Left renal cortex interstitium (tissue), 4 donors: ENCODE measurements at places on chromosomes 4 and X.

GRCh38 chrX:125382148-125382628 is 62.5 kb downstream of the TEX13C start:
- DNase-seq: no peak

DNA sequence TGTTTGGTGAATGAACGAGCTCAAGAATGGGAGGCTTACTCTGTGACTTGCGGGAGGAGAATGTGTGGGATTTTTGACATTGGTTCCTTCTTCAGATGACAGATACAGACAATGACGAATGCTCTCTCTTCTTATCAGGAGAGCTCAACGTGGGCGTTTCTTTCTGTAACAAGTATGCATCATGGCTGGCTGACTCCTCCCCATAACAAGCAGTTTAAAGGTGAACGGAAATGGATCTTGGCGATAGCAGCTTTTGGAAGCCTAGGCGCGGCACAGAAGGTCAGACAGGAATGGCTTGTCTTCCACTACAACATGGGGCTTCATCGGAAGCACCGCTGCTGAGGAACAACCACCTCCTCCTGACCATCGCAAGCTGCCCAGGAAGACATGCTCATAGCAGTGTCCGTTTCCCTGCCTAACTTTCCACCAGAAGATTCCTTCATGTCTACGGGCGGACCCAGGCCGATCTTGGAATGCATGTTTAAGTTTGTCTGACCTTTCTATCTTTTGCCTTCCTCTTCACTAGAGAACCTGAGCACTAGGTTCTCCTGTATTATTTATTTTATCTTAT is 18.3 kb upstream of the ACSL1 start:
- DNase-seq: no peak

DNA sequence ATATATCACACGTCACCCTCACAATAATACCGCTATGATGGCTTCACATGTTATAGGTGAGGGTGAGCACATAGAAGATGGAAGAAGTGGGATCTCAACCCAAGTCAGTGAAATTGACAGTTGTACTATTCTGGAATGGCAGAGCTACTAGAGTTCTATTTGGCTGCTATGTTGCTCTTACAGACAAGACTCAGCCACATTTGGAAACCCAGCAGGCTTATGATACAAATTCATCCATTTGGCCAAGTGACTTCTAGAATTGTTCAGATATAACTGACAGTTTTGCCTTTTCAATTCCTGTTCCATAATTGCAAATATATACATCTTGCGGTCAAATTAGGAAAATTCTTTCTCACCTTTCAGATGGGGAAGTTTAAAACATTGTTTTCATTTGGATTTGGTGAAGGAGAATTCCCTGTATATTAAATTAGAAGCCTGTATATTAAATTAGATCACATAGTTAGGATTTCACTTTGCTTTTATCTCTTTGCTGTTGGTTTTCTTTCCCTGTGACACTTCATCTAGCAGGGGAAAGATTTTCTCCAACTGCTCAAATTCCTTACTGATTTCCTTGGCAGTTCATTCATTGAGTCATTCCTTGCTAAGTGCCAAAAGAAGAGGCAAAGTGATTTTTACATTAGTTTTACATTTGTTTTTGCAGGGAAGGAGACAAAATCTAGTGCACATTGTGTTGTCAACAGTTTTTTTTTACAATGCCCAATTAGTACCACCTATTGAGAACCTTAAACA is 120.6 kb upstream of the TBC1D9 start:
- DNase-seq: no peak

DNA sequence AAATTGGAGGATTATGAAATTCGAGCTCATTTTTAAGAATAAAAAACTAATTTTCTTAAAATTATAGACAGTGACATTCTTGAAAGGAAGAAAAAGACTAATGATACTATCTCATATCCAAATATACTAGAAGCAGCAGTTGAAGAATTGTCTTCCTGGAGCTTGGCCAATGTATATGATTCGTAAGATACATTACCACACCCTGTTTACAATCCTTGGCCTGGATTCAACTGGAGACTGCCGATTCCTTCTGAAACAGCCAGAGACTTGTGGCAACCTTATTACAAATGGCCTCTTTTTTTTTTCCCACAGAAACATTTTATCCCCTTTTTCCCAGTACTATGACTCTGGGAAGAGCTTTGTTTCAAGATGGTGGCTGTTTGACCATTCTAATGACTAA is 571.2 kb upstream of the FAT1 start:
- no peak for DNase-seq

DNA sequence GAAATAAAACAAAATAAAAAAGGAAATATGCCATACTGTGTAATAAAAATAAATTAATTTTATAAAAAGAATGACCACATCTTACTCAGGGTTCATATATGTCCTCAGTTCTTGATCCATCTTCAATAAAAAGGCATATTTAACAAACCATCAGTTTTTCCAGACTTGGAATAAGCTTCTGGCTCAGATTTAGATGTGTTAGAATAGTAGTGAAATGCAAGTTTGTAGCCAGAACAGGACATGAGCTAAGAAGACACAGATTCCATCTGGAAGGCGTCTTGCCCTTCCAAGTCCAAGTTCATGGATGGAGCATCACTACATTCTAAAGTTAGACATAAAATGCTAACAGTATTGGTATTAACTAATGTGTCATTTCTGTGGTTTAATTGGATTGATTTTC is 10.3 kb upstream of the LSM6 start:
- DNase-seq: no peak

DNA sequence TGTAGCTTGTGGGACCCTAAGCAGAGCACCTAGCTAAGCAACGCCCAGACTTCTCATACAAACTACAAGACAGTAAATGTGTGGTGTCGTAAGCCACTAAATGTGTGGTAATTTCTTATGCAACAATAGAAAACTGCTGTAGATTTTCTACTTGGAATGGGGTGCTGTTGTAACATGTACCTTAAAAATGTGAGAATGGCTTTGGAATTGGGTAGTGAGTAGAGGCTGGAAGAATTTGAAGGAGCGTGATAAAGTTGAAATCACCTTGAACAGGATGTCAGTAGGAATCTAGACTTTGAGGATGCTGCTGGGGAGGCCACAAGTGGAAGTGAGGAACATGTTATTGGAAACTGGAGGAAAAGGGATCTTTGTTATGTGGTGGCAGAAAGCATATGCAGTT is 43.2 kb upstream of the FUNDC1 start:
- DNase-seq: no peak

DNA sequence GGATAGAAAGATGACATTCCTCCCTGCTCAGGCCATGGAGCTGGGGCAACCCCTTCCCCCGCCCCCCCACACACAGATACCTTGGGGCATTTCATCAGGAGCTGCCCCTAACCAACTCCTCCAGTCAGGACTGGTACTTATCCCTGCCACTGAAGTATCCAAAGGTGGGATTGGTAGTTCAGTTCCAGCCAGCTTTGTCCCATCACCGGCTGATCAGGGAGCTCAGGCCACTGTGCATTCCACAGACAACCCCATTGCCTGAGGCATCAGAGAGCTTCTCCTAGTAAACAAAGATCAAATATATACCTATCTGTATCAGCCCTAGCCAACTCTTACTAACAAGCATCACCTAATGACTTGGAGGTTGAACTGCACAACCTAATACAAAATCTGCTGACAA is 218.2 kb upstream of the FMR1 start:
- DNase-seq: no peak

- DNase-seq: no peak
Observed at GRCh38 chr4:1666391-1666790, 17.7 kb downstream of the FAM53A start.

DNA sequence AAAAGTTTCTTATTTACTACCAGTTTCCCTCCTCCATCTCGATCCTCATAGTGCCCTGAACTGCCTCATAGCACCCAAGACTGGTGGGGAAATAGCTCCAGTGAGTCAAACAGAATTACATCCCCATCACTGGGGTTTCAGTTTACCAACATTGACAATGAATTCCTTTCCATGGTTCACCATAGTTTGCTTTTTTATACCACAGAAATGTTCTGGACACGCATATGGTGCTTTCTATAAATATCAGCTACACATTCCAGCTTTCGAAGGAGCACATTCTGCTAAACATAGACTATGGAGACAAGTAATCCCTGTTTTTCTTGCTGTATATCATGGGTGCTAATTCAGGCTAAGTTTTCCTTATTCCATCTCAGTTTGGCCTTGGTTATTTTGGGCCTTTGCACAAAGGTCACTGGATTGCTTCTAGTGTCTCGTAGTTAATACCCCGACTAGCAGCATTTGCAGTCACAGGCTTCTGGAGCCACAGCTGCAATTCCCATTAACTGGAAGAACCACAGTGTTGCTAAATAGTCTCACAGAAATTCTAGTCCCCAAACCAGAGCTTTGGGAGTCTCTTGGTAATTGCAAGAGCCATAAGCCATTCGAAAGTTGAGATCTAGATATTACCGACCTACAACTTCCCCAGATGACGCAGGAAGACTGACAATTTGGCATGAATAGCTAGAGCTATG is 53.4 kb upstream of the TRPC3 start:
- DNase-seq: no peak

DNA sequence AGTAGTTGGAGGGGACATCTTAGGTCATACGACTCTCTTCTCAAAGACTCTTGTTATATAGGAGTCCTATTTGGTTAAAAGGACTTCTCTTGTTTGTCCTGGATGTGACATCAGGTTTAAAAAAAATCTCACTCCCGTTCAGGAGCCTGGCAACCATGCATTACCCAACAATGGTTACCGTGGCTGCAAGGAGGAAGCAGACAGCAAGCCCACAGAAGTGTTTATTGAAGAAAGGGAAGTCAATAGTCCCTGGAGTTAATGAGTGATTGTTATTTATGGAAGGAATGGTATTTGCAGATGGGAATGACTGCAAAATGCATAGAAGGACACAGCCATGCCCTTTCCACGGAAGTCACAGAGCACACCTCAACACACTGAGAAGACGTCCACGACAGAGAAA is 75.9 kb upstream of the ENPP6 start:
- no peak for DNase-seq

DNA sequence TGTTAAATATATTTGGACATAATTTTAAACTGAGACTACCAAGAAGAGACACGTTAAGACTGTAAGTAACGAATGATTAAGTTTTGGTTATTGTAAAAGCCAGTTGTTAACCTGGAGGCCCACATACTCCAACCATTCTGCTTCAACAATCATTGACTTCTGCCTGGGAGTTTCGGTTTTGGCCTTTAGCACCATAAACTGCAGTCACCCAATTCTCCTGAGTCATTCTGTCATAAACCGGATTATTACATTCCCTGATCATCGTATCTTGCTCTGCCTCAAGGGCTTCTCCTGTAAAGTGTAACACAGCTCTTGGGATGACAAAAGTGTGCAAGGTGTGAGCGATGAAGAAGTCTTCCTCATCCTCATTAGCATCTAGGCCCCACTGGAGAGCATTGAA is 46.9 kb upstream of the PABPC1L2A start:
- no peak for DNase-seq

DNA sequence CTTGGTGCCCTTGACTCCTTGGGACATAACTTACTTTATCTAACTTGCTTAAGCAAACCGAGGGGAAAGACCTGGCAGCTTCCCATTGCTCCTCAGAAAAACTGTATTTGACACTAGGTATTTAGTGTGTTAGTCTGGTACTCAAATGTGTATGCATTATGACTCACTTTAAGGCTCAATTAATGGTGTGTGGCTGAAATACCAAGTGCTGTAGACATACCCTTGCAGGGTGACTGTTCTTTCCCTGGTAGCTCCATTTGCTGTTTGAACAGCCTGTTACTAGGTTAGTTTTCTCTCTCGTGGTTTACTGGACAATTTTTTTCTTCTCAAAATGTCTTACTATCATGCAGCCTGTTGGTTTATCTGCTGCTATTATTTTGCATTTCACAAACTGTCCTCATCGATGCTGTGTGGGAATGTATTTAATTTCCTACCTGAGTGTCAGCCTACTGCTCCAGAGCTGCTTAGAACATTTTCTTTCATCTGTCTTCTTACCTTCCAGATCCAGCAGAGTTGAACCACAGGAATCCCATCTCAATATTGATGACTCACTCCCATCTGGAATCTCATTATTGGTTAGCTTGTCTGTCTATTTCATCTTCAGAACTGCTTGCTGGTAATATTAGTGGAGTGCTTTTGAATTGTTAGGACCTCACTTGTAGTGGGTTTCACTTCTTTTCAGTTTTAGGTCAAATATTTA is 158.0 kb upstream of the FAT1 start:
- DNase-seq: no peak

DNA sequence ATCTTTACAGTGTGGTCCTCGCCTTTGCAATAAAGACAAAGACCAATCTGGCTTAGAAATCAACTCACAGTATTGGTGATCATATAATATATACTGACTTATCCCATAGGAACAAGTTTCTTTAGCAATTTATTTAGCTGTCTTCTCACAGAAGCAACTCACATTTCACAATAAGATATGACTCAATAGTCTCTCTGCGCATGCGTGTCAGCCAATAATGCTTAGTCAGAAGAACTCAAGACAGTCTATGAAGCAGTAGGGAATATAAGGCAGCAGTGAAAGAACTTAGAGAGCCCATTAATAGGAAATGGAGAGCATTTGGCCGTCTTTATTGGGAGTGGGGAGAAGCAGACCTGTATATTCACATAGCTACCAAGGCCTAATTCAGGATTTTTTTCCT is 216.7 kb downstream of the IL13RA2 start:
- no peak for DNase-seq

DNA sequence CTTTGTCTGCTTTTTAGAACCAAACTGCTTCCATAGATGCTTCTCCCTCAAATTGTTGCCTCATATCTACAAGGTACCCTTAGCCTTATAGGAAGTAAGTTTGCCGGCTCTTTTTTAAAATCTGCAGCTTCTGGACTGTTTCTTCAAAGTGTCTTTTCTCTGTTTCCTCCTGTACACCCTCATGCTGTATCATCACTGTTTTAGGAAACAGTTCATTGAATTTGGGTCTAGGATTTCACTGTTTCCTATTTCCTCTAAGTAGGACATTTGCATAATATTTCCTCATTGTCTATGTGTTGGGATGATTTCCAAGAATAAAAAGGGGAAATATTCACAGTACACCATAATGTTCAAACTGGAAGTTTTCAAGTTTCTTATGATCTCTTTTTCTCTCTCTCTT is 43.0 kb downstream of the BANK1 start:
- no peak for DNase-seq

- DNase-seq: no peak
Observed at GRCh38 chr4:170009291-170009690, 16.9 kb downstream of the MFAP3L start.

DNA sequence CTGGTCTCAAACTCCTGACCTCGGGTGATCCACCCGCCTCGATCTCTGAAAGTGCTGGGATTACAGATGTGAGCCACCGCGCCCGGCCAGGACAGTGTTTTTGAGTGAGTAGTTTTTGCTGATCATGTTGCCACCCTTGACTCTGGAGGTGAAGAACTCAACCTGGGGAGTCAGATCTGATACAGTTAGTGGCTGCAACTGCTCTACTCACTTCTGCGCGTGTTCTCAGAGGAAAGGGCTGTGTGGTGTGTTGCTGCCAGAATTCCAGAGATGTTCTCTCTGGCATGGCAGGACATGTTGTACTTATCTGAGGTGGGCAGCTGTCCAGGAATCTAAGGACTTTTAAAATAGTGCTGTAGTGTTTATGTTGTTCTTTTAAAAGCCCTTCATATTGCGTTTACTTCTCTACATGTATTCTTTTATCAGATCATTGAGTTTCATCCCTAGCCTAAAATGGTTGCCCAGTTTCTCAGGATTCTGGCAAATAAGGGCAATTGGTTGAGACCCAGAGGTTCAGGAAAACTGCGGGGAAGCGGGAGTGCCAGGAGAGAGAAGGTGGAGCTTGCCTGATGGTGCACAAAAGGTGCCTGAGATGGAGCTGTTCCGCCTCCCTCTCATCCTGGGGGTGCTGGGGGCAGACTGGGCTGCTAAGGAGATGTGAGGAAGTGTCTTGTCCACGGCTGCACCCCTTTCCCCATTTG is 97.7 kb downstream of the ARHGAP10 start:
- DNase-seq: no peak
